Stimulated activated CD8-positive, alpha-beta memory T cell treated with anti-CD3 and anti-CD28 coated beads, Interleukin-15, amount 100 ng/mL, for 24 hours (primary cell): ENCODE measurements at places on chromosomes 12 and 14.

DNA sequence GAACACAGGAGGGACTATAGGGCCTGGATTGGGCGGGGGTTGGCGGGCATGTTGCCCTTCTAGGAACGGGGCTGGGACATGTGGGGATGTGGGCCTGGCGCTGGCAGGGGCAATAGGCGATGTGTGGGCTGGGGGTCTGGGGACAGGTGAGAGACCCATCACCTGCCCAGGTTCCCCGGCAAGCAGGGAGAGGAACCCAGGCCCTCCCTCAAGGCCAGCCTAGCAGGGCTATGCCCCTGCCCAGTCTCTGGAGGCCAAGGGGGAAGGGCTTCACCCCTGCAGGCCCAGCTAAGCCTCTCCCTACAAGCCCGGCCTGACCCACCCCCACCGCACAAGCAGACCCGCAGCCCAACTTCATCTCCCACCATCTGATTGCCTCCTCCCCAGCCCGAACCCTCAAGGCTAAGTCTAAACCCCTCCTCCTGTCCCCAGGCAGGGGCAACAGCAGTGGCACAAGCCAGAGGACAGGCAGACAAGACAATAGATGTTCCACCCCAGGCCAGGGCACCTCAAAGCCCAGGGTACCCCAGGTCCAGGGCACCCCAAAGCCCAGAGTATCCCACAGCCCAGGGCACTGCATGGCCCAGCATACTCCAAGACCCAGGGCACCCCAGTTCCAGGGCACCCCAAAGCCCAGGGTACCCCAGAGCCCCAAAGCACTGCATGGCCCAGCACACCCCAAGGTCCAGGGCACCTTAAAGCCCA lies 6.5 kb downstream of the JAG2 start:
- DNase-seq = no peak

DNA sequence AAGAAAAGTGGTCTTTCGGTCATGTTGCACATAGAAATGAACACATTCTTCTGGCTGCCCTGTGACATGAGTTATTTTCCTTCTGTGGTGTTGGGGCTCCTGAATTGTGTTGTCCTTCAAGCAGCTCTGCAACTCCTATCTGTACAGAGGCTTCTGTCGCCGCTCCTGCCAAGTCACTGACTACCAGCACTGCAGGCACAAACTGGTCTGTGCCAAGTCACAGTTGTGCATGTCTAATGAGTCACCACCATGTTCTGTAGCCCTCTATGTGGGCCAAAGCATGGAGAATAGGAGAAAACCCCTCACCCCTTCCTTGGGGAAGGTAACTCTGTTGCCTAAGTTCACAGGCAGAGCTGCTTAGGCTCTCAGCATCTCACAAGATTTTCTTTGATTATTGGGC lies 283.3 kb downstream of the RPL10L start:
- DNase-seq = no peak

DNA sequence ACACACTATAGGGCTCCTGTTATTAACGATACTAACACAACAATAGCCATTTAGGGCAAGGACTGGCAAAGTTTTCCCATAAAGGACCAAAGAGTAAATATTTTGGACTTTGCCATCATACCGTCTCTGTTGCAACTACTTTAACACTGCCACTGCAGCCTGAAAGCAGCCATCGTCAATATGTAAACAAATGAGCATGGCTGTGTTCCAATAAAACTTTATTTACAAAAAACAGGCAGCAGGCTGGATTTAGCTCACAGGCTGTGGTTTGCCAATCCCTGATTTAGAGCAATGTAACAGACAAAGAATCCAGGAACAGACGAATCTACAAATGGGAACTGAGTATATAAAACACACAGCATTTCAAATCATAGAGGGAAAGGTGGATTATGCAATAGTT lies 84.1 kb downstream of the FRMD6 start:
- no peak for DNase-seq

DNA sequence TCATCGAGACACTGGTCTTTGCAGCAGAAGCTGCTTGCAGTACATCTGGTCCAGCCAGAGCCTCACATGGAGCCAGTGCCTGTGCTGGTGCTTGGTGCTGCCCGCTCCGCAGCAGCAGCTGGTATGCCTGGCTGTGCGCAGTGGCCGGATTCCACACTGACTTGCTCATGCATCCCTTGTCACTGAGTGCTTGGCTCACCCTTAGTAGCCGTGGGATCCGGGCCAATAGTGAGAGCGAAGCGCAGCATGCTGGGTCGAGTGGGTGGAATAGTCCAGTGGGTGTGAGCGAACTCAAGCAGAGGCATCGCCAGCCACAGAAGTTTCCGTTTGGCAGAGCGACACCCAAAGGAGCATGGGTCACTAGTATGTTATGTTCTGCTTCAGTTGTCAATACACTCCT lies 10.1 kb upstream of the FBXO33 start:
- no peak for DNase-seq

- DNase-seq = no peak
Measured at GRCh38 chr12:59792647-59793046, 196.8 kb downstream of the SLC16A7 start.

GRCh38 chr14:52801014-52801712 lies 9.8 kb upstream of the GNPNAT1 start:
- DNase-seq = no peak

GRCh38 chr12:1635301-1636095 lies 6.5 kb downstream of the WNT5B start:
- no peak for DNase-seq

DNA sequence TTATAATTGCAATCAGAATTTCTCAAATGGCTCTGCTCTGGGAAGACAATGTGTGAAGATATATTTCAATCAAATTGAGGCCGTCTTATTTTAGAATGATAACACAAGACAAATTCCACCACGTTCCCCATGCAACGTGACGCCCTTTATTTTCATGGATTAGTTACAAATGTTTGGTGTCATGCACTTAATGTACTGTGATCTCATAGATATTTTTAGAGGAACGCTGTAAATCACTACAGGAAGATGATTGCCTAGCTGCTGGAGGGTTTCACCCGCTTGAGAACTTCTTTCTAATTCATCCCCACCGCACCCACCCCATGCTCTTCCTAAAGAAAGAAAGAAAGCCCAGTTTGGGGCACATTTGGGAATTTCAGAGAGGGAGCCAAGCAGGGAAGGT lies 117.2 kb downstream of the PLXNC1 start:
- DNase-seq = no peak

DNA sequence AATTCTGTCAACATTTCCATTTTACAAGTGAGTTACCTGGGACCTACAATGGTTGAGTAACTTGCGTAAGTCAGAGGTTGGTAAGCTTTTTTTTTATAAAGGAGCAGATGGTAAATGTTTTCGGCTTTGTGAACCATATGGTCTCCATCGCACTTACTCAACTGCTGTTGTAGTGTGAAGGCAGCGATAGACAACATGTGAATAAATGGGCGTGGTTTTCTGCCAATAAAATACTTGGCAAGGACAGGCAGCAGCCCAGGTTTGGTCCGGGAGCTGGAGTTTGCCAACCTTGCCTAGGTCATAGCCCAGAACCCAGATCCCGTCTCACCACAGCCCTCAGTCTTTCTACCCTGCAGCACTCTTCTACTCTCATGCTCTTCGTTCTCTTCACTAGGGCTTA lies 6.3 kb downstream of the DDX55 start:
- DNase-seq = no peak

GRCh38 chr14:69475194-69475818 lies 9.2 kb upstream of the PLEKHD1 start:
- no peak for DNase-seq

DNA sequence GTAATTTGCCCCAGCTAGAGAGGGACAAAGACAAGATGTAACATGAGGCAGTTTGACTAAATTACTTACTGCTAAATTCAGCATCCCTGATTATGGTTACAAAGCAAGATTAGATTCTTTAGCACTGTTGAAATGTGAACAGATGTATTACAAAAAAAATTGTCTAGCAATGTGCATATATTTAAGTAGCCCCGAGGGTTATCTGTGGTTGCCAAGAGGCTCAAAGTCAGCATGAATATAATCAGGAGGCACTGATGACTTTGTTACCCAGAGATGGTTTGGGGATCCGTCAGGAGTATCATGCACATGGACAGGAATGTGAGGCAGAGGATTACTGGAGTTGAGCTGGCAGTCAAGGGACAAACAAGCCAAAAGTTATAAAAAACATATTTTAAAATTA lies 356.9 kb upstream of the CCDC196 start:
- DNase-seq = no peak

GRCh38 chr12:32917094-32917611 lies 20.6 kb upstream of the PKP2 start:
- no peak for DNase-seq

DNA sequence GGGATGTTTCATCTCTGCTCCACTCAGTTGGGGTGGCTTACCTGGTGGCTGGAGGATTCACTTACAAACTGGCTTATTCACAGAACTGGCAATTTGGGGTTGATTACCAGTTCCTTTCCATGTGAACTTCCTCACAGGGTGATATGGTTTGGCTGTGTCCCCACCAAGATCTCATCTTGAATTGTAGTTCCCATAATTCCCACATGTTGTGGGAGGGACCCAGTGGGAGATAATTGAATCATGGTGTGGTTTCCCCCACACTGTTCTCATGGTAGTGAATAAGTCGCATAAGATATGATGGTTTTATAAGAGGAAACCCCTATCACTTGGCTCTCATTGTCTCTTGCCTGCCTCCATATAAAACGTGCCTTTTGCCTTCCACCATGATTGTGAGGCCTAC lies 26.9 kb upstream of the IGF1 start:
- no peak for DNase-seq

DNA sequence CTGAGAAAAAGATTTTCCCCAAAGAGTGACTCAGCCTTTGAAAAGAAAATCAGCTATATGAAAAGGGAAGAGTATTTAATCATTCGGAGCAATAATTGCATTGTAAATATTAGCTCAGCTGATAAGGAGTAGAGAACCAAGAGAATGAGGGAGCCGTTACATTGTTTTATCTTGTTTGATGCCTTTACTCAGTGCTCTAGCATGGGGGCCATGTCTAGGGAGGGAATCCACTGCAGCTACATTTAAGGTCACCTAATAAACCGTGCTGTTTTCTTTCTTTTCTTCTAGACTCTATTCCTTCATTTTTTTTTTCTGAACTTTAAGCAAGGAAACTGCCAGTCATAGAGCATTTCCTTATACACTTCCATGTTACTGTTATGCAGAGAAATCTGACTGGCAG lies 447.0 kb downstream of the DIO2 start:
- no peak for DNase-seq

DNA sequence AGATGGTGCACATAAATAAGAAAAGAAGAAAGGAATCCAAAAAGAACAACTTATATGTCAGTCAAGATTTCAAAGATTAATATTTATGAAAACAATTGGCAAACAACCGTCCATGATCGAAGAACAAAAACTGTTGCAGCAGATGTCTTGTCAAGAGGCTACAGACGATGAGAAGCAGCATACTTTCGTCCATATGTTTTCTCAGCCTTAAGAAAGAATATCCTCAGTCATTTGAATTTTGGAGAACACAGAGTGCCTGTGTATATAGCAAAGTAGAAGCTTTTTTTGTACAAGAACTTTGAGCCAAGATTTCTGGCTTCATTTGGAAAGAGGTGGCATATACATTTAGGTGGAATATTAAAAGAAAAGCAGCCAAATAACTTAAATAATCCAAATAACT lies 297.2 kb downstream of the ITPR2 start:
- no peak for DNase-seq

DNA sequence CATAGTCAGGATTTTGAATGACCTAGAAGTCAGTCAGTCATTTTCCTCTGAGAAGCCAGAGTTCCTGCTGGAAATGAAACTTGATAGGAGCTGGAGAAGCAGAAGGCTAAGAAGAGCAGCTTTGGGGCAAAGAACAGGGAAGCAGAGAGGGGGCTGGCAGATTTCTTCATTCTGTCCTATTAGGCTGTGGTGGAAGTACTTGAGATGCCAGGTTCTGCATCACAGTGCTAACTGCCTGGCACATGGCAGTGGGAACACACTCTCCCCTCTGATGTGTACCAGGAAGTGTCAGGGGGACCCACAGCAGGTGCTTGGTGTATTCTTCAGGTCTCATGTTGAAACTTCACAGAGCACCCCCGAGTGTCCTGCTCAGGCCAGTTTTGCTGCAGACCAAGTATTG lies 61.0 kb downstream of the SUSD6 start:
- no peak for DNase-seq

GRCh38 chr12:23560611-23561010 lies 388.9 kb downstream of the SOX5 start:
- DNase-seq = no peak

DNA sequence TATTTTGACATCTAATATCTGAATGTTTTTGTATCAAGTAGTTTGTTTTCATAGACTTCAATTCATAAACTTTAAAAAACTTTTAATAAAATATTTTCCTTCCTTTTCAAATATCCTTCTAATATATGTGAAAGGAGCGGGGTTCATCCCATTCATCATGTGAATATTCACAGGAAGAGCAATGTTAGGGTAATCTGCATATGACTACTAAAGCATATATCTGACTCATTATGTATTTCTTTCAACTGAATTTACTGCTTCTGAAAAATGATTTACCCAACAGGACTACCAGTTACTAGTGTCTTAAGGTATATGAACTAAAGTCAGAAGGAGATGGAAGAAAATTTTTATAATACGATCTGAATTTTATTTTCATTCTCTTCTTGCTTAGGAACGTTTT lies 30.5 kb downstream of the DHRS7 start:
- no peak for DNase-seq

DNA sequence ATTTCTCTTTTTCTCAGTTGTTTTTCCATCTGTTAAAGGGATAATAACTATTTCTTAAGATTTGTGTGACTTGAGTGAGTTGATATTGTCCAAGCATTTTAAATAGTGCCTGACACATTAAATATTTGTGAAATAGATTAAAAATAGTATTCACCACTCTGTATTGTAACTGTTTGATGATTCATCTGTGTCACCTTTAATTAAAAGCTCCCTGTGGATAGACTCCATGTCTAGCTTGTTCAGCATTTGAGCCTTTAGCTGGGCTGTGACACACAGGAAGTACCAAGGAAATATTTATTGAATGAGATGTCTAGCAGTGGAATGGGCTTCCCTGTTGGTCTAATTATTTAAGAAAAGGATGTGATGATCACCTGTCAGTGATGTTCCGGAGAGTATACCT lies 1.8 kb upstream of the GLIPR1L2 start:
- DNase-seq = no peak

DNA sequence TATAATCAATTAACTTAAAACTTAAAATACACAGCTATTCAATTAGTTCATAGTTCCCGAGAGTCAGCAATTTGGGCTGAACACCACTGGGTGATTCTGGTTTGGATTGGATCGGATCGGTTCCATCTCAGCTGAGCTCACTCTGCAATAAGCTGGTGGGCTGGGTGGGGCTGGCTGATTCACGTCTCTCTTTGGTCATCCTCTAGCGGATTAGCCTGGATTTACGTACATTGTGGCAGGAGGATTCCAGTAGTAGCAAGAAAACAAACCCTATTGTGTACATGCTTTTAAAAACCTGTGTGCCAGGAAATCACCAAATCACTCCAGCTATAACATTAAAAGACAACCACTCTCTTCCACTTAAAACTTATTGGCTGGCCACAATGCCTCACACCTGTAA lies 3.2 kb upstream of the CLEC4C start:
- no peak for DNase-seq
